ENCODE measurements at places on chromosomes 7 and 10.

GRCh38 chr10:1343176-1343575, 287.0 kb downstream of the WDR37 start:
- no peak for DNase-seq

- DNase-seq: no peak
Observed at GRCh38 chr7:97422046-97422445, 304.5 kb downstream of the SDHAF3 start.

DNA sequence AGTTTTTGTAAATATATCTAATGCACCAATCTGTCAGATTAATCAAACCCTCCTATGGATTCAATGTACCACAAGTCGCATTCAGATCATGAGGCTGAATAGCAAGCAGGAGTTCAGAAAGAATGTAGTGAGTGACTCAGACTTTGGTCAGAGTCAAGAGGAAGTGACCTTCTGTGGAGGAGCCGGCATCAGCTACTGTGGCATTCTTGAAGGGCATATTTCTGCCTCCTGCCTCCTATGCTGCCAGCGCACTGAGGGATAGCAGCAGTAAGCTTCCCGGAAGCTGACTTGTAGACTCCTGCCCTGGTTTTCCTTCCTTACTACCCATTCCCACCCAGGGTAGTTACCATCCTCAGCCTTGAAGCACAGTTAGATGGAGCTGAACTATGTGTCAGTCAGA, 867.5 kb downstream of the NRG3 start:
- DNase-seq: peak; percentile 18

DNA sequence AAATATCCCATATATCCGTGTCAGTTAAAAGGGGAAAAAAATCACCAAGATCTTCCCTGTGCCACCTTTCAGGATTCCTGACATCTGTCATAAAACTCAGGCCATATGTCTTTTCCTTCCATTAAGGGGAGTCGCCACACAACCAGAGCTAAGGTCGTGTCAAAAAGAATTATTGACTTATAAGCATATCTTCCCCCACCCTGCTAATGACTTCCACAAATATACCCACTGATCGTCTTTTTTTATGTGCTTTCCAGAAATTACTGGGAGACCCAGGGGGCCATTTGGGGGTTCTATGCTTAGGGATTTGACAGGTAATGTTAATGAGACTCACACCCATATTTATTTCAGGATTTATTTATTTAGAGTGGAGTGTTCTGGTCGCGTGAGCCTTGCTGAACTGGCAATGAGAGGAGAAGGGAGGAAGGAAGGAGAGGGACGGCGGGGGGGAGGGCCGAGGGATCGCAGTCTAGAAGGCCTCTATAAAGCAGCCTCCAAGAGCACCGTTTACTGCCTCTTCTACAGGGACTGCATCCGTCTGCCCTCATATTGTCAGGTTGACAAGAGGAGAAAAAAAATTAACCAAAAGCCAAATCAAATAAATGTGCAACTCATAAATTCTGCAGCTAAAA, 135.7 kb upstream of the MGMT start:
- no peak for DNase-seq

GRCh38 chr10:119428789-119429188, 113.7 kb downstream of the RGS10 start:
- no peak for DNase-seq

GRCh38 chr7:97006055-97006815, 882 bp downstream of the DLX6 start:
- peak; percentile 38 for DNase-seq

- DNase-seq: no peak
Observed at GRCh38 chr7:157522954-157523353, 186.2 kb downstream of the DNAJB6 start.

DNA sequence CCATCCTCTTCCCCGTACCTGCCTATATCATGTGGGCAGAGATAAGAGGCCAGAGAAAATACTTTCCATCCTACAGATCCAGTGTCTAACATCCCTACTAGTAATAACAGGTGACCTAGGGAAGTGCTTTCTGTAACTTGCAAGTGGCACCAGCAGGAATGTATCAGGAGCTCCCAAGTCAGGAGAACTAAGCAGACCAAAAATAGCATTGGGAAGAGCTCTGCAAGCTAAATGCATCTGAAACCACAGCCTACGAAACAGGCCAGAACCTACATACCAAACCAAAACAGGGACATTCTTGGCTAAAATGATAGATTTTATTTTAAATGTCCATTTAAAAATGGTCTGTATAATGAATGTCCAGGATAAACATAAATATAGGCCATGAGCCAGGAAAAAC, 680.8 kb downstream of the PHTF2 start:
- DNase-seq: no peak

- DNase-seq: no peak
Observed at GRCh38 chr7:134962270-134962780, 24.0 kb upstream of the AGBL3 start.

DNA sequence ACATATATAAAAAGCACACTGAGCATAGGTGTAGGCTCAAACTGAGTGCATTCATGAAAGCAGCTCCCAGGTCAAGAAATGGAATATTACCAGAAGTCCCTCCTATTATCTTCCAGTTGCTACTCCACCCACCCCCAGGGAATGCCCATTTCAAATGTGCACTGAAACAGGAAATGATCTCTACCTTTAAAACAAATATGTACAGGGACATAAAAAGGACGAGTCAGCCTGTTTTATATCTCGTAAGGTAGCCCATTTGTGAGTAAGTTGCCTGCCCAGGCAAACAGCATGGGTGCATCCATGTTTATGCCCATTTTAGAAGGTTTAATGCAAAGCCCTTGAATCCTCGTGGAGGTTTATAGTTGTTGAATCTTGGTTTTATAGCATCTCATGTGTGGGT, 10.4 kb downstream of the FFAR4 start:
- no peak for DNase-seq

DNA sequence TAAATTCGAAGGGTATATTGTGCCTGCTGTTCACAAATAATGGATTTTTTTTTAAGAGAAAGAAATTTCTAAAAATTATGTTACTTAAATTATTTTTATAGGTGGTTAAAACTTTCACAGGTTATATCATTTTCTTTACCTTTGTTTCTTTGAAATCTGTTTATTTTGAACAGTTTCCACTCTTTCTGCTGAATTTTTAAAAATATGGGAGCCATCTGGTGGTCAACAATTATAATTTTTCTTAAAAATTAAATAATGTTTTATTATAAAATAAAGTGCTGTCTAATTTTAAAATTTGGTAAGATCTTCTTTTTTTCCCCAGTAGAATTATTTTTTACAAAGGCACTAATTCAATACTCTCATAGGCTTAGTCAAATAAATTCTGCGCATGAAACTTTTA, 263.9 kb downstream of the ETV1 start:
- peak; percentile 22 for DNase-seq

- no peak for DNase-seq
Observed at GRCh38 chr7:18488049-18488448, 7.5 kb upstream of the HDAC9 start.

DNA sequence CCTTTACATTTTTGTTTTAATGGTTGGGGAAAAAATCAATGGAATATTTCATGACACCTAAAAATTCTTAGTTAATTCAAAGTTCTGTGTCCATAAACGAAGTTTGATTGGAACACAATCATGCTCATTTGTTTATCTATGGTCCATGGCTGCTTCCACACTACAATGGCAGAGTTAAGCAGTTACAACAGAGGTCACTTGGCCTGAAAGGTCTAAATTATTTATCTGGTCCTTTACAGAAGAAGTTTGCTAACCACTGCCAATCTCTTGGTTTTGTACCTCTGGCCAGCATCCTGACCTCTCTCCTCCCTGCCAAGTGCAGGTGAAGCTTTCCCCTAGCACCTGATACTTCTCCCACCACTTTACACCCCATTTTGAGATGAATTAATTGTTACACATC, 61.5 kb downstream of the SRPK2 start:
- DNase-seq: no peak

DNA sequence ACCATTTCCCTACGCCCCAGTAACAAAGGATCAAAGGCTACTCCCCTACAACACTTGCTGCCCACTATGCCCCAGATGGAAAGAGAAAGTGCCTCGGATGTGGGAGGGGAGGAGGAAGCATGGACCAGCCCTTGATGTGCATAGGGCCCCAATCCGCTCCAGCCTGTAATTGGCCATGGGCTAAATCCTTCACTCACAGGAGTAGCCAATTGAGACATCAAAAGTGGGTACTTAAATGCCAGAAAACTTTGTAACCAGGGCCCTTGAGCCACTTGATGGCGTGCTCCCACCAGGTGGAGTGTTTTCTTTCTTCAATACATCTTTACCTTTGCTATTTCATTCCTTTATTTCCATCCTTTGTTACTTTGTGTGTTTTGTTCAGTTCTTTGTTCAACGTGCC, 500.5 kb upstream of the LRRN3 start:
- DNase-seq: no peak

DNA sequence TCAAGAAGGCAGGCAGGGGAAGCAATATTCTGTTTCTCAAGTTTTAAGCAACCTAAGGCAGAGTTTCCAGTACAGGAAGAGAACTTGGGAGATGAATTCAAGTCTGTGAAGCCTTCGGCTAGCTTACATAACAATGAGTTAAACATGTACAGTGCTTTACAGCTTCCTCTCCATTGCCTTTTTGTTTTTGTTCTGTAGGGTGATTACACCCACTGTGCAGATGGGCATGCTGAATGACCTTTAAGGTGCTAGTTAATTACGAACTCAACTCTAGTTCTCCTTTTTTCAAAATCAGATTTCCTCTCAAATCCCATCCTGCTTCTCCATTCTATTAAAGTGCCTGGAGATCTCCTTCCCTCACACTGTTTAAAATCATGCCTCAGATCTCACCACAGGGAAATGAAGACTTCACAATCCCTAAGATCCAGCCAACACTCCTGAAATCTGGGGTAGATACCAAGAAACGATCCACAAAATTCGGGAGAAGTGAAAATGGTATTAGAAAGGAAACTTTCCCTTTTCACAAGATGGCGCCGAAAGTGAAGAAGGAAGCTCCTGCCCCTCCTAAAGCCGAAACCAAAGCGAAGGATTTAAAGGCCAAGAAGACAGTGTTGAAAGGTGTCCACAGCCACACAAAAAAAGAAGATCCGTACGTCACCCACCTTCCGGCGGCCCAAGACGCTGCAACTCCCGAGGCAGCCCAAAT, 16.8 kb upstream of the MSMB start:
- no peak for DNase-seq

- DNase-seq: no peak
Observed at GRCh38 chr10:74394416-74394969, 243.5 kb downstream of the ADK start.

DNA sequence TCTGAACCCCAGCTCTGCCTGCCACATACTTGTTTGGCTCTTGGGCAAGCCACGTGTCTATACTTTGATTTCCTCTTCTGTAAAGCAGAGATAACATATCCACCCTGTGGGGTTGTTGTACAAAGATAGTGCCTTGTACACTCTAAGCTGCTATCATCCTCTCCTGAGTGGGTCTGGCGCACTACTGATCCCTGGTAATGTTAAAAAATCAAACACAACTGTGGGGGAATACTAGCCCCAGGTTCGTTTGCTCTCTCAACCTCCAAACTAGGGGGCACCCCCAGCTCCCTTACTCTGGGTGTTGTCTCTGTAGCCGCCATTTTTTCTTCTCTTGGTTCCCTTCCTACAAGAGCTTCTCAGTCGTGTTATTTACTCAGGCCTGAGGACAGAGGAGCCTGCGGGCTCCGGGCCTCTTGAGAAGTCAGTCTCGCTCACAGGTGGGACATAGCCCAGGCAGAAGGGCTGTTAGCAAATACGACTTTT, 1.0 kb downstream of the POLM start:
- no peak for DNase-seq

DNA sequence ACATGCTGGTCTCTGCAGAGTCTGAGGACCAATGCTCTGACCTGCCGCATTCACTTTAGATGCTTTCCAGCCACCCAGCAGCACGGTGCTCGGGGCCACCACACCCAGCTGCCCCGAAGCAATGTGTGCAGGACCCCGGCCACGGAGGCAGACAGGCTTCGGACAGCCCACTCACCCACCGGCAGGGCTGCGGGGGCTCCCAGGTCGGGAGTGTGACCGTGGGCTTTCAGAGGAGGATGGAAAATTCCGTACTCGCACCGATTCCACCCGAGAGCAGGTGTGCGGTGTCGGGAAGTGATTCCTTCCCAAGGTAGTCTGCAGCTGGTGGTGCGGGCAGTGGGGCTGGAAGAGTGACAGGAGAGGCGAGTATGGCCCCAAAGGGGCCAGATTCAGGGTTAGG, 190.9 kb downstream of the DNAJB6 start:
- no peak for DNase-seq

GRCh38 chr7:145863-146262, 46.5 kb upstream of the FAM20C start:
- no peak for DNase-seq

DNA sequence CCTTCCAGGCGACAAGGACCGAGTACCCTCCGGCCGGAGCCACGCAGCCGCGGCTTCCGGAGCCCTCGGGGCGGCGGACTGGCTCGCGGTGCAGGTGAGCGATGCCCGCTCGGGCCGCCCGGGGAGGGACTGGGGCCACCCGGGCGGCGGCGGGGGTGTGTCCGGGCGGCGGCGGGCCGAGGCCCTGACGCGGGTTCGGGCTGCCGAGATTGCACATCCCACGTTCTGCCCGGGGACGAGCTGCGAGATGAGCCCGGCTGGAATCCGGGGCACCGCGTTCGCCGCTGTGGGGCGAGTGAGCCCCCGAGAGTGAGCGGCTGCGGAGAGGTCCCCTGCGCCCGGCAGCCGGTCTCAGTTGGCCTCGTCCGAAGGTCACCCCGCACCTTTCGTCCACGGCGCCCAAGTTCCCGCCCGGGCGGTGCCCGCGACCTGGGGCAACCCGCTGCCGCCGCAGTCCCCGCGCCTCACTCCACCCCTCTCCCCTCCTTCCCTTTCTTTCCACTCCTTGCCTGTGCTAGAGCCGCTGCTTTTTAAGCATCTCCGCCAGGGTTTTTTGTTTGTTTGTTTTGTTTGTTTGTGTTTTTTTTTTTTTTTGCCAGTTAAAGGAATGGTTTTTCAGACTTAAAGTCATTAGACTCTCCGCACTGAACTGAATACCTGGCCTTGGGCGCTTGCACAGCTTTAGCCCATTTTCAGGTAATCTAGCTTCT, 515 bp downstream of the RALA start:
- peak; percentile 30 for DNase-seq

Data from cardiac fibroblast (primary cell).